ENCODE measurements at places on chromosomes 6 and 20.

- DNase-seq = peak; percentile 57
Observed at GRCh38 chr6:161273274-161273751, 548 bp downstream of the AGPAT4 start.

DNA sequence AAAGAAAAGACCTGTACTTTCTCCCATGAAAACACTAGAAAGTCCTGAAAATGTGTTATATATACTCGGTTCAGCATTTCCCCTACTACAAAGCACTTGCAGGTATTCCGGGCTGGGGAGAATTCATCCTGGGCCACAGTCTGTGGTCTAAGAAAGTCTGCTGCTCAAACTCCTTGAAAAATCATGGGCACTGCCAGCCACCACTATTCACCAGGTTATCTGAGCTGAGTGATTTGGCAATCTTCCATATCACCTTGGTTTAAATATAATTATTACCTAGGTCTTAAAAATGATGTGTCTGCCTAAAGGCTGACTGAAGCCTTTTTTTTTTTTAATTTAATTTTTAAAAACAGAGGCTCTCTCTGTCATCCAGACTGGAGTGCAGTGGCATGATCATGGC lies 11.3 kb downstream of the FKBP5 start:
- DNase-seq = no peak

DNA sequence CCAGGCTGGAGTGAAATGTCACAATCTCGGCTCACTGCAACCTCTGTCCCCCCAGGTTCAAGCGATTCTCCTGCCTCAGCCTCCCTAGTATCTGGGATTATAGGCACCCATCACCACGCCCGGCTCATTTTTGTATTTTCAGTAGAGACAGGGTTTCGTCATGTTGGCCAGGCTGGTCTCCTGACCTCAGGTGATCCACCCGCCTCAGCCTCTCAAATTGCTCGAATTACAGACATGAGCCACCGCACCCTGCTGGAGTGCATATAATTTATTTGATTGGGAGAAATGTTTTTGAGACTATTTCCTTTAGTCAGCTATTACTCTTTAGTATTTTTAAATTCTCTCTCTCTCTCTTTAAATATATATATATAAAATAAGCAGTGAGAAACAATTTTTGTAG lies 29.8 kb downstream of the FAM83B start:
- no peak for DNase-seq

DNA sequence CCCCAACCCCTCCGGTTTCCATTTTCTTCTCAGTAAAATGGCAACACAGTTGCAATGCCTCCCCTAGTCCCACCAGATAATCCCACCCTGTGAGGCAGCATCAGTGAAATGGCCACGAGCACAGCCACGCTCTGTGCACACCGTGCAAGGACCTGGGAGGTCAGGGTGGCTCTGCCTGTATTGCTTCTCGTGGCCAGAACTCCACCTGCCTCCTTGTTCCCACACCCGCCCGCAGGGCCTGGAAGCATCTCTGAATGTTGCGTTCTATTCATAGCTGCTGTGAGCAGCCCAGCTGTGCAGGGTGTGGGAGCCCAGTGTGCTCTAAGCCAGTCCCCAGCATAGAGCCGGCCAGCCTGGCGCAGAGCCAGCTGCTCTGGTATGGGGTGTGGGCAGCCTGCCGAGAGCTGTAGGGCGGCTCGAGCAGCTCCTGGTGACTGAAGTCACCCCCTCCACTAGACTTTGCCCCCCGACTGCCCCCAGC lies 161.1 kb downstream of the DLL1 start:
- no peak for DNase-seq

All from caudate nucleus (tissue), 63 donors.